NCI-H1092 treated with DMSO at 0.1 percent for 48 hours (cell line): ENCODE measurements at places on chromosomes 3 and 15.

GRCh38 chr3:30440880-30441279 is 165.5 kb upstream of the TGFBR2 start:
- DNase-seq = no peak

GRCh38 chr3:33490641-33491241 is 50.5 kb upstream of the UBP1 start:
- no peak for DNase-seq

GRCh38 chr3:20022954-20023622 is 11.0 kb upstream of the PP2D1 start:
- no peak for DNase-seq

DNA sequence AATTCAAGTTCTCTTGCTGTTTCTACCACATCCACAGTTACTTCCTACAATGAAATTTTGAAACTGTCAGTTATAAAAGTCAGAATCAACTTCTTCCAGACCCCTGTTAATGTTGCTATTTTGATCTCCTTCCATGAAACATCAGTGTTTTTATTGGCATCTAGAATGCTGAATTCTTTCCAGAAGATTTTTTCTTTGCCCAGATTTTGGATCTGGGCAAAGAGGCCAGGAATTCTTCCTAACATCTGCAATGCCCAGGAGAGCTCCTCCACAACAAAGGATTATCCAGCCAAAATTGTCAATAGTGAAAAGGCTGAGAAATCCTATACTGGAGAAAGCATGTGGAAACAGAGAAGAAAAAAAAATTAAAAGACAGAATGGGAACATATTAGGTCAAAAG is 75.5 kb downstream of the SERPINI1 start:
- no peak for DNase-seq

- no peak for DNase-seq
These were observed 79.0 kb downstream of the IGF1R start for GRCh38 chr15:98727115-98728040.

- no peak for DNase-seq
These were observed 308.3 kb upstream of the CCDC54 start for GRCh38 chr3:107068980-107069379.

DNA sequence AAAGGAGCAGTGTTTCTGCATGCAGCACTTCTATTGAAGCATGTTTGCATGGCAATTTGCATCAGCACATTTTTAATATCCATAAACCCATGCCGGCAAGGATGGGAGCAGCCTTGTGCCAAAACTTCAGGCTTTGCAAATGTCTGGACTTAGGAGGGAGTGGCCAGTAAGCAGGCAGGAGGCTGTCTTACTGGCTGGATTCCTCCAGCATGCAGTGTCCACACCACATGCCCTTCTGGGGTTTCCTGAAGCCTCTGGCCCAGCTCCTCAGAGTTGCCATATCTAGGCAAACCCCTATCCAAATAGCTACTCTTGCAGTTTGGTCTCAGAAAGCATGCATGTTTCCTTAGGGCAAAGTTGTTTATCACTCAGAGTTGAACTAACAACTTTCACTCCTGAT is 139.1 kb upstream of the MRPS22 start:
- no peak for DNase-seq

DNA sequence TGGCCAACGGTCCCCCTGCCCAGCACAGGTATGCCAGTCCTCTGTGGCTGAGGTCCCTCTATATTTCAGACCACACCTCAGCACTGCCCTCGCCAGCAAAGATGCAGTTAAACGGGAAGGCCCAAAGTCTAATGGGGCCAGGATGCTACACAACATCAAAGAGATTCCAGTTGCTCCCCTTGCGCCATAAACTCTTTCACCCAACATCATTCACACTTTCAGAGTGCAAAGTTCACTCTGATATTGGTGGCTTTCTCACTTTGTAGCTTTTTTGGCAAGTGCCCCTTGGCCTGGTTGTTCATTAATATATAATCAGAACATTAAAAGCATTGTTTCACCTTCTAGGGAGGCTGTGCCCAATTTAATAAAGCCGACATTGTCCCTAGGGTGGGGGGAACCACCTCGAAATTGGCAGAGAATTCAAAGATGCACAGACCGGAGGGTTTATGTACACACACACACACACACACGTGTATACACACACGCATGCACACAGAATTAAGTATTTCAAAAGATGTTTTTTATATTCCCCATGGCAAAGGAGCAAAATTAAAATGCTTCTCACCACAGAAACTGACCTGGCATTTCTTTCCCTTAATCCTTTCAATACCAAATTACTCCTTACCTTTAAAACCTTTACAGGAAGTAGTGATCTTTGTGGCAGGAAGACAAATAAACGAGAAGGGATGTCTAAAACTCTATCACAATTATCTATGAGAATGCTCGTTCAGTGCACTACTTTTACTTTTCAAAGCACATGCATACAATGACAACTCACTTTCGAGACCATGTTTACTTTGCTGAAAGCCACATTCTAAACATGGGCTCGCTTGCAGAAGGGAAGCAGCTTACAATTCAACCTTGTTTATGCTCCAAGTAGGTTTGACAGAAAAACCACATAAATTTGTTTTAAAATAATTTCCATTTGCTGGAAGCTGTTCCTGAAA is 19.5 kb downstream of the LRIG1 start:
- no peak for DNase-seq

- no peak for DNase-seq
These were observed 57.2 kb downstream of the SLC41A3 start for GRCh38 chr3:126026761-126027160.

DNA sequence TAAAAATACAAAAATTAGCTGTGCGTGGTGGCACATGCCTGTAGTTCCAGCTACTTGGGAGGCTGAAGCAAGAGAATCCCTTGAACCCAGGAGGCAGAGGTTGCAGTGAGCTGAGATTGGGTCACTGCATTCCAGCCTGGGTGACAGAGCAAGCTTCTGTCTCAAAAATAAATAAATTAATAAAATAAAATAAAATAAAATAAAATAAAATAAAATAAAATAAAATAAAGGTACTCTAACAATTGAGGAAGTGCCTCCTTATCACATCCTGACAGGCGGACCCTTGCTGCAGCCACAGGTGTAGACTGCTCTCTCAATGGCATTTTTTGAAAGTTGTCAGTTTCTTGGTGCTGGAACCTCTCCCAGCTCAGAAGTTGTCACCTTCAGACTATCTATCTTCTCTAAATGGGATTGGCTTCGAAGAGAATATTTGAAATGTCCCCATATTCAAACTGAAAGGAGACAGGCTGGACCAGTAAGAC is 304.1 kb downstream of the RORA start:
- no peak for DNase-seq

DNA sequence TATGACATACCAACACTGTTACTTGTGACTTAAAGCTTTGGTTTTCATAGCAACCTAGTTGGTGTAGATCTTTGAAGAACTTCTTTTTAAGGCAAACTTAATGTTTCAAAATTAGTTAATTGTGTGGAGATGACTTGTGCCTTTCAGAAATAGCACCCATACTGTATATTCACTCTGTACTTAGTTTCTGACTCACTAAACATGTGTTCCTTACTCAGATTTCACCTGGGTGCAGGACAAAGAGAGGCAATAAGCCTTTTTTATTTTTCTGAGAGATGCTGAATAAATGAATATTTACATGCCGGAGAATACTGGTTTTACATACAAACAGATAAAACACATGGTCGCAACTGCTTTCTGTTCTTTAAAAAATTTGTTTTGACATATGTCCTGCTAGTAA is 44.8 kb downstream of the SLC25A26 start:
- DNase-seq = no peak

- no peak for DNase-seq
These were observed 14.5 kb upstream of the JMJD7 start for GRCh38 chr15:41813426-41813825.

GRCh38 chr3:185825639-185826481 is 1.0 kb upstream of the IGF2BP2 start:
- no peak for DNase-seq

- no peak for DNase-seq
These were observed 82.8 kb downstream of the SEMA5B start for GRCh38 chr3:122944671-122945161.

DNA sequence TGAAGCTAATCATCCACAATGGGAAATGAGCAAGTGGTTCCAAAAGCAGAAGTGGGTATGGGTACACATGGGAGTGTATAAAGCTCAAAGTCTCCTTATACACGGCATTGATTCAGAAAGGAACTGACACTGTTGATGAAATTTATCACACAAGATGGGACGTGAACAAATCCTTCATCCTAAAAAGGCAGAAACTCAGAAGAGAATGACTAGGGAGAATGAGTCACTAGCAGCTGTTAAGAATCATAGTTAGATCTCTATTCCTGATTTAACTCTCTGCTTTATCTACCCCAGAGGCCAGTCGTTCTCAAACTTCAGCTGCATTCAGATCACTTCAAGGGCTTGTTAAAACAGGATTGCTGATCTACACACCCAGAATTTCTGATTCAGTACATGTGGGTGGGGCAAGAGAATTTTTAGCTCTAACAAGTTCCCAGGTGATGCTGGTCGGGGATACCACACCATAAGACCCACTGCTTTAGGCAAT is 97.7 kb upstream of the PHLDB2 start:
- DNase-seq = no peak

GRCh38 chr15:71252044-71252739 is 136.9 kb downstream of the THSD4 start:
- DNase-seq = no peak

GRCh38 chr3:148089171-148089570 is 608.5 kb upstream of the AGTR1 start:
- no peak for DNase-seq

DNA sequence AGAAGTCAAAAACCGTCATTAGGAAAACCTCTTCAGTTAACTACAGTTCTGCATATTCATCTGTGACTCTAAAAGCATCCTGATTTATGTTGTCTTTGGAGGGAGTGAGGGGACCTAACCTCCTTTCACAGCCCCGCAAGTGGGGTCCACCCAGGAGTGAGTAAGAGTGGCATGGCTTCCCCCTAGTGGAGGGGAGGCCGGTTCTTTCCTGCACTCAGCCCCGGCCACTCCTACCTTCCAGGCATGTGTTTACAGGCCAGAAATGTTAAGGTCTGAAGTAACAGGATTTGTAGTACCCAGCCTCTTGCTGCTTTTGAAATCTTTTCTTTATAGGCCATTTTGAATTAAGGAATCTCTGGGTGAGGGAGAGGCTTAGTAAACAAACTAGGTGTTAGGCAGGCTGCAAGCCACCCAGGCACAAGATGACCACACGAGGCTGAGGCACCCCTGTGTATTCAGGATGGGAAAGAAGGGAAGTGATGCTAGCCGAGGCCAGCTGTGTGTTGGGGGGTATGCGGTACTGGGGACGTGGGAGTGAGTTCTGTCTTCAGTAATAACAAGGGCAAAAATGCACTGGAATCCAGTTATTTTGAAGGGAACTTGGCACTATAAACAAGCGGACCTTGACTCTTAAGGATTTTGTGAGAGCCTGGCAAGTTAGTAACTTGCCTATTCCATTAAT is 50.5 kb downstream of the CTDSPL start:
- no peak for DNase-seq

GRCh38 chr15:37995461-37996347 is 61.3 kb downstream of the TMCO5A start:
- no peak for DNase-seq

- no peak for DNase-seq
These were observed 51.6 kb downstream of the RAB11A start for GRCh38 chr15:65920825-65921309.

- DNase-seq = no peak
These were observed 33.8 kb downstream of the DRD3 start for GRCh38 chr3:114144909-114145688.

- DNase-seq = no peak
These were observed 205.5 kb downstream of the STAG1 start for GRCh38 chr3:136546720-136547119.

DNA sequence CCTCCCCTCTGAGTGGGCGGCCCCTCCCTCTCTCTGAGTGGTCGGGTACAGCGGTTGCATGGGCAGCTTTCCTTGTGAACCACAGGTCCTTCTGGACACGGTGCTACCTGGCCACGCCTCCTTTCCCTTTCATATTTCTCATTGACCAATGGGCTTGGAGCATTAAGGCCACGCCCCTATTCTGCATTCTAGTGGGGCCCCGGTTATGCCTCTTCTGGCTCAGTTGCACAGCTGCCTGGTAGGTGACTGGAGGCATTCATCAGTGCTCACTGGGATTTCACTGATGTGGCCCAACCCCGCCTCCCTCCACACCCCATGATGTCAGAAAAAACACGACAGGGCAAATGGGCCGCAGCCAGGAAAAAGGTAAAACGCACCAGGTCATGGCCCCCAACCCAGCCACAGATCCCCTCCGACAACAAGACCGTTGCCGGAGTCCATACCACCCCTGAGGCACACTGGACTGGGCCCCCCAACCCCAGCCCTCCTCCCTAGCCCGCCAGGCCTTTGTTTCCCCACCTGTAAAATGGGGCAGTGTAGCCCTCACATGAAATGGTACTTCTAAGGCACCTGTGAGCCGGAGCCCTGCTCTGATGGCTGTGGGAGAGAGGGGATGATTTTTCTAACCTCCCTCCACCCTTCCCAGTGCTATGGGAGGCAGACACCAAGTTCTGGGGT is 26.3 kb downstream of the NGRN start:
- DNase-seq = peak; percentile 2

DNA sequence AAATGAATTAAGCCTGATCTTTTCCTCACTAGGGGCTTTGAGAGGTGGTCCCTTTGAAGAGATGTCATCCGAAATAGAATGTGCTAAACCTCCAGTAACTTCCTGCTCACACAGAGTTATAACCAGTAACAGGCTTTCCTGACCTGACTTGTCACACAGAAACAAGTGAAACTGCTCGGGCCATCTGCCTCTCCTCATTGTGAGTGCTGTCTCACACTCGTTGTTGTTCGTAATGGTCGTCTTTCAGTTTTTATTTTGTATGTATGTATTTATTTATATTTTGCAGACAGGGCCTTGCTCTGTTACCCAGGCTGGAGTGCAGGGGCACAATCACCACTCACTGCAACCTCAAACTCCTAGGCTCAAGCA is 24.0 kb downstream of the ACSBG1 start:
- DNase-seq = no peak

DNA sequence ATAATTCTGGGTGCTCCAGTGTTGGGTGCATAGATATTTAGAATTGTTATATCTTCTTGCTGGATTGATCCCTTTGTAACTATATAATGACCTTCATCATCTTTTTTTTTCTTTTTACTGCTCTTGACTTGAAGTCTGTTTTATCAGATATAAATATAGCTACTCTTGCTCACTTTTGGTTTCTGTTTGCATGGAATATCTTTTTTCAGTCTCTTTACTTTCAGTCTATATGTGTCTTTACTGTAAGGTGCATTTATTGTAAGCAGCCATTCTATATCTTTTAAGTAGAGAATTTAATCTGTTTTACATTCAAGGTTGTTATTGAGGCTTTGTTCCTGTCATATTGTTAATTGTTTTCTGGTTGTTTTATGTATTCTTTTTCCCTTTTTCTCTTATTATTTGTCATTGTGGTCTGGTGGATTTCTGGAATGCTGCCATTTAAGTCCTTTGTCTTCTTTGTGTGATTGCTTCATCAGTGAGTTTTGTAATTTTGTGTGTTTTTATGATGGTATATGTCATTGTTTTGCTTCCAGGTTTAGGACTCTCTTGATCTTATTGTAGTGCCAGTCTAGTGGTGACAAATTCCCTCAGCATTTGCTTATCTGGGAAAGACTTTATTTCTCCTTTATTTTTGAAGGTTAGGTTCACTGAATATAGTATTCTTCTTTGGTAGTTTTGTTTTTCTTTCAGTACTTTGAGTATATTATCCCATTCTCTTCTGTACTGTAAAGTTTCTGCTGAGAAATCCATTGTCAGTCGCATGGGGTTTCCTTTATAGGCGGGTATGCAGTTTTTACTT is 8.3 kb upstream of the PRR23C start:
- DNase-seq = no peak

GRCh38 chr3:4060064-4060463 is 243.1 kb upstream of the SETMAR start:
- DNase-seq = no peak
